ENCODE measurements at places on chromosomes 7 and 10.

DNA sequence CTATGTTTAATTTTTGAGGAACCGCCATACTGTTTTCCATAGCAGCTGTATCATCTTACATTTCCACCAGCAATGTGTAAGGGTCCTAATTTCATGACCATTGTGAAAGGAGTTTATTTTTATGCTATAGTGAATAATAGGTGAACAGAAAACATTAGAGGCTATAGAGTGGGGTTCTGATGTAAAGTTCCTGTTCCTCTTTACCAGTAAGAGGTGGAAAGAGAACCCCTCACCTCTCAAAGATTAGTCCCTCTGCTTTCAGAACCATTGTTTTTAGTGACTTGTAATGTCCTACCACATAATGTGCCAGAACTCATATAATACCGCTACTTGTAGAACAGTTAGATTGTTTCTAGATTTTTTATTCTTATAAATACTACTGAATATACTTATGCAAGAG, 34.2 kb downstream of the SUFU start:
- no peak for DNase-seq

GRCh38 chr10:29946953-29947700, 112.3 kb downstream of the JCAD start:
- DNase-seq: no peak

- no peak for DNase-seq
Measured at GRCh38 chr7:157612664-157613561, 276.1 kb downstream of the DNAJB6 start.

DNA sequence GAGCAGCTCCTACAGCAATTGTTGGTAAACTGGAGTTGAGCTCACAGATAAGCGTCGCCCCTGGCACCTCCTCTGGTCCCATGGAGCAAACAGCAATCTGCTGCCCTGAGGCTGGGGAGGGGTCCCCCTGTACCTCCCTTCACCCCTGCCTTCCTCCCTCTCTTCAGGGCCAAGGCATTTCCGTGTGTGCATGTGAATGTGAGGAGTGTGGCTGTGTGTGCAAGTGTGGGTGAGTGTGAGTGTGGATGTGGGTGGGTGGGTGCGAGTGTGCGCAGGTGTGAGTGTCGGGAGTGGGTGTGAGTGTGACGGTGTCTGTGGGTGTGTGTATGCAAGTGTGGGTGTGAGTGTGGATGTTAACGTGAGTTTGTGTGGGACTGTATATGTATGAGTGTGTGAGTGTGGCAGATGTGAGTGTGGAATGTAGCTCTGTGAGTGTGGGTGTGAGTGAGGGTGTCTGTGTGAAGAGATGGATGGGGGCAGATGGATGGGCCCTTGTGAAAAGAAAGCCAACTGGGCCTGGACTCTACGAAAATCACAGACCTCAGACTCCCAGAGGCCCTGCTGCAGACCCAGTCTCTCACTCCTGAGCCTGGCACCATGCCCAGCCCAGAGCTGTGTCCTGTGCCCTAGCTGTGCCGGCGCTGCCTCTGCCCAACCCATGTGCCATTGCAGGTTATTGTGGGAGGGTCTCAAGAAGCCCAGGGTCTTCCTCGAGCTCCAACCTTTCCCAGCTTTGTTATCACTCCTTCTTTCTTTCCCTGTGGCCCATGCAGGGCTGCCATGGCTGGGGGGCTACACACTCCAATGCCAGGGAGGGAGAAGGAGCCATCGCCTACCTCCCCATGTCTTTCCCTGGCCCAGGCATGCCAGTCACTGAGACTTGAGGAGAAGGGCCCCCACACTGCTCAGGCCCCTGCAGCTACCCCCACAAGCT, 73.9 kb downstream of the GRID1 start:
- no peak for DNase-seq

DNA sequence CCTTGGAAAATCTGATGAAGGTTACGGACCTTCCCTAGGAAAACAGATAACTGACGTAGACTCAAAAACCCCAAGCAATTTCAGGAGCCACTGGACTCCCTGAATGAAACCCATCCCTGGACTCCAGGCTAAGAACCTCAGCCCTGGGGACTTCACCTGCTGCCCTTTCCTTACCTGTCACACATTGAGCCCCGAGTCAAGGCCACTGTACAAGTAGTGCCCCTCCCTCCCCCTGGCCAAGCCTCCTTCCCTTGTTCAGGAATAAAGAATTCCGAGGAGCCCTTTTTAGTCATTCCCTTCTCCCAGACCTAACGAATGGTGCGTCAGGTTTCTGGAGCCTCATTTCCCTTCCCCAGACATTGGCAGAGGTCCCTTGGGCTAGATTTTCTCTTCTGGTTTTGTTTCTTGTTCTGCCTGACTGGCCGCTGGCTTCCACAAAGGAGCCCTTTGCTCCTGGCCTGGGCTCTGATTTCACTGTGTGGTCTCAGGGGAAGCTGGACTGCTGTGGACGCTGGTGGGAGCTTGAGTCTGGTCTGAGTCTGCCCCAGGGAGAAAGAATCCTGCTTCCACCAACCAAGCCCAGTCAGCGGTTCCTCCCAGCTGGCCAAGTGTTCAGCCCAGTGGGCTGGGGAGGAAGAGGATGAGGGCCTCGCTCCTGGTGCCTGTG, 31.7 kb downstream of the ZNF775 start:
- DNase-seq: no peak

DNA sequence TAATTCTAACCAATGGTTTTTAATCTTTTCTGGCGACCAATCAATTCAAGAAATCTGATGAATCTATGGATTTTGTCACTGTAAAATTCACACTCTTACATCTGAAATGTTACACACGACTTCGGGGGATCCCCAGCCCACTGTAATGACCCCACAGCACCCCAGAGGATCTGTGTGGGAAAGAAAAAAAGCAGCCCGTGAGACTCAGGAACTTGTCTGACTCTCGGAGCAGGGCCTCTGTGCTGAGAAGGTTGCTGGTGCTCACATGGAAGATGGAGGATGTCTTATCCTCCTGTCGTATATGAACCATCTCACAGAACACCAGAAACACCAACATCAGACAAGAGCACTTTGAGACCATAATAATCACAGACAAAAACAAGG, 228.4 kb upstream of the INHBA start:
- DNase-seq: no peak

- DNase-seq: no peak
Measured at GRCh38 chr7:141754939-141755338, 9.0 kb upstream of the TAS2R3 start.

- no peak for DNase-seq
Measured at GRCh38 chr7:112213735-112214134, 7.2 kb downstream of the ZNF277 start.

GRCh38 chr10:131135716-131136115, 175.8 kb downstream of the TCERG1L start:
- no peak for DNase-seq

DNA sequence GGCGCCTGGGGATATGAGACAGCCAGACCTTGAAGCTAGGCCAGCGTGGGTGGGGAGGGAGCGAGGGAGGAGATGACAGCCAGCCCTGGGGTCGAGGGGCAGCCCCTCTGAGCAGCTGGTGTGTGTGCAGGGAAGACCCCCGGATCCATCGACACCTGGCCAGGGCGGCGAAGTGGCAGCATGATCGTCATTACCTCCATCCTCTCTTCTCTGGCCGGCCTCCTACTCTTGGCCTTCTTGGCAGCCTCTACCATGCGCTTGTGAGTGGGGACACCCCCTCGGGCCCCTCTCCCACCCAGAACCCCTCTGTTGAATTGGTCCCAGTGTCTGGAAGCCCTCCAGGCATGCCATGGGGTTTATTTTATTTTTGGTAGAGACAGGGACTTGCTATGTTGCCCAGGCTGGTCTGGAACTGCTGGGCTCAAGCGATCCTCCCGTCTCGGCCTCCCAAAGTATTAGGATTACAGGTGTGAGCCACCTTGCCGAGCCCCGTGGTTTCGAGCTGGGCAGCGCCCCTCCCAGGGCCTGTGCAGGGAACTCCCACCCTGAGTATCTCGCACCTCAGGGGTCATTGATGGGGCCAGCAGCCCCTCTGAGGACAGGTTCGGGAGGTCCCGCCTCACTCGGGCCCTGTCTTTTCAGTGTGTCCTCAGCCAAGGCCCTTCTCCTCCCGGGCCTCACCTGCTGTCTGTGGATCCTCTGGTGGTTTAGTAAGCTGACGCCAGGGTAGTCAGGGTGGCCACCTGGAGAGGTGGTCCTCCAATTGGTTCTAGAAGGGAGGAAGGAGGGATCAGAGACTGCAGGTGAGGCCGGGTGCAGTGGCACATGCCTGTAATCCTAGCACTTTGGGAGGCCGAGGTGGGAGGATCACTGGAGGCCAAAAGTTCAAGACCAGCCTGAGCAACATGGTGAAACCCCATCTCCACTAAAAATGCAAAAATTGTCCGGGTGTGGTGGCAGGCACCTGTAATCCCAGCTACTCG, 3.8 kb downstream of the UPK3B start:
- no peak for DNase-seq

DNA sequence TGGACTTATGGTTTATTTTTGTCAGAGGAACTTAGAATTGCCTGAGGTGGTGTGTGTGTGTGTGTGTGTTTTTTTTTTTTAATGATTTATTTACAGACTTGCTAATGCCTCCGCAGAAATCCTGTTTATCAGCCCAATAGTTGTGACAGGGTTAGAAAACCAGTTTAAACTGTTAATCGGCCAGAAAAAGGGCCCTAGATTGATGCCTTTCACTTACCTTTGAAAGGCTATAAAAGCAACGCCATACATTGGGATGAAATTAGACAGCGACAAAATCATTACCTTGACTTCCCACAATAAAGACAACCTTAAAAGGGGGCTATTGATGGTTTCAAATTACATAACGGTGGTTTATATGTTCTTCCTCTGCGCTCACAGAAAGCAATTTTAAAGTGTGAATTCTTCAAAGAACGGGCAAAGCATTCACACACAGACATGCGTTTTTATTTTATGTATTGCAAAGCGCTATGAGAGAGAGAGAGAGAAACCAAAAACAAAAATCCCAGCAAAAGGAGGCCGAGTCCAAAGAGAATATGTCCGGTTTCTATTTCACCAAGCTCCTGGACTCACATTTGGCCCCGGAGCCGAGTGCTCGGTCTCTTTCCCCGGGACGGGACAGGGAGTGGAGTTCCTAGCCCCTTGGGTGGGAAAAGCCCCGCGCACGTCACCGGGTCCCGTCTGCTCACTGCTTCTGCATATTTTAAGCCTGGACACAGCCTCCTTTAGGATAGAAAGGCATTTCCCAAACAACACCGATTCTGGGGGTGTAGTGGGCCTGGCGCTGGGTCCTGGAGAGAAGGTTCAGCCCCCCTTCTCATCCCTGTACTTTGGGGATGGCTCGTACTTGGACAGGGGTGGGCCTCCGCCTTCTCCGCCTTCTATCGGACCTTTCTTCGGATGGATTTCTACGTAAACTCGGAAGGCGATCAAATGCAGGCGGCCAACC, 26.8 kb upstream of the VAX1 start:
- DNase-seq: no peak

DNA sequence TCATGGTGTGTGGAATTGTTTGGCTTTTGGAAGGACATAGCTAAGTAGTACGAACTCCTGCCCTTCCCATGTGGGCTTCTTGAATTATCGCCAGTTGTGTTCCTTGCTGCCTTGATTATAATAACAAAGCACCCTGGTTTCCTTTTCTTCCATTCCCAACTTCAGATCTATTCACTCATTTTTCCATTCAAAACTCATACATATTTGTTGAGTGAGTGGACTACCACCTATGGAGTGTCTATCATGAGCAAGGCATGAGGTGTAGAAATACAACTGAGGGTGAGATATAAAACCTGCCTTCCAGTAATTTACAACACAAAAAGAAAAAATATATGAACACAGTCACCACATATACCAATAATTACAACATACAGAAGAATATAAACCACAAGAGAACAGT, 4.9 kb upstream of the COL17A1 start:
- no peak for DNase-seq

Measured in dorsolateral prefrontal cortex (tissue), 122 donors.